ENCODE measurements at places on chromosomes 13 and 19. TPM values are rescaled to one million over a fixed set of nuclear protein-coding genes. Genes with fewer than 3 reads are reported as not detected.

GRCh38 chr13:87656306-87656705, 14.9 kb upstream of the SLITRK5 start:
- no peak for DNase-seq

GRCh38 chr13:64510747-64511146, 2719.4 kb downstream of the PCDH9 start:
- DNase-seq: no peak

DNA sequence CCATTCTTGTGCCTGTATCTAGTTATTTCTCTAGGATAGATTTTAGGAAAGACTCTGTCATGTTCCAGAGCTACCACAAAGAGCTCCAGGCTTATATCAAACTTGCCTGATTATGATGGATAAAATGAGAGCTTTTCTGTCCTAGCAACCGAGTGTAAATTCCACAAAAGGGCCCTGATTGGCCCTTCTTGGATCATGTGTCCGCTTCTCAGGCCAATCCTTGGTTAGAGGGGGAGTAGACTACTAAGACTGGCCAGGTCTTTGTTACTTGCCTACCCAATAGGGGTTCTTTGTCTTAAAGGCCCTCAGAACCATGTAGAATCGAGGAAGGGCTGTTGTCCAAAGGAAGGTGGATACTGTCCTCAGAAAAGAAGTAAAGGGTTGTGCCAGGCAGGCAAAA, 2.4 kb downstream of the DHX34 start:
- DNase-seq: no peak

GRCh38 chr19:33580026-33580644, 41.6 kb upstream of the CHST8 start:
- no peak for DNase-seq

DNA sequence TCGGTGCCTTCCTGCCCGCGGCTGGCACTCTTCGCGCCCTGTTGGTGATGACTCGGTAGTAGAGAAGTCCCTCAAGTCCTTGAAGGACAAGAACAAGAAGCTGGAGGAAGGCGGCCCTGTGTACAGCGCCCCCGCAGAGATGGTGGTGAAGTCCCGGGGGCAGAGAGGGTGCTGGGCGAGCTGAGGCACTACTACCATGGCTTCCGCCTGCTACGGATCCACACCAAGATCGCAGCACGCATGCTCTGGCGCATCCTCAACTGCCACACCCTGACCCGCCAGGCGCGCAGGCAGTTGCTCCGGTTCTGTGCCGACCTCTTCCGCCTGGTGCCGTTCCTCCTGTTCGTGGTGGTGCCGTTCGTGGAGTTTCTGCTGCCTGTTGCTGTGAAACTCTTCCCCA, 11.1 kb downstream of the ZSCAN1 start:
- no peak for DNase-seq

DNA sequence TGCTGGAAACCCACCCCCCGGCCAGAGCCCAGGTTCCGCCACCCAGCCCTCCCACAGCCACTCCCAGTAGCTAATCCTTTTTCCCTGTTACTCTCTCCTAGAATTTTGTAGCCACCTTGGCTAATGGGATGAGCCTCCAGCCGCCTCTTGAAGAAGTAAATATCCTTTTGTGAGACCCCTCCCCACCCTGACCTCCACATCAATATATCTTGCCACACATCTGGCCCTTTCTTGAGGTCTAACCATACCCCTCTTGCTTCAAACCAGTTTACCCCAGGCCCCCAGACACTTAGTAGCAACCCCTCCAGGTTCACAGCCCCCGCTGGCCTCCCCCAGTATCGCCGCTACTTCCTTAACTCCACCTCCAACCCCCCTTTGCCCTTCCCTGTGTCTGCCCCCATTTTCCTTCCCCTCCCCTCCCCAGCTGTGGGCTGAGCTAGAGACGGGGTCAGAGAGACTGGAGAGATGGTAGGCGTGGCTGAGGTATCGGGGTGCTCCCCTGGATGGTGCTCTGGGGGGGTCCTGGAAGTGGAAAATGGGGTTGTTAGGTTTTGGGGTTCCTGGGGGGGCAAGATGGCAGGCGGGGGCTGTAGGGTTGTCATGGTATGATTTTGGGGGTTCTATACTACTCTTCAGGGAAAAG, 2.8 kb downstream of the PRMT1 start:
- DNase-seq: no peak

- DNase-seq: no peak
Observed at GRCh38 chr13:107865643-107866031, 349.7 kb downstream of the LIG4 start.

DNA sequence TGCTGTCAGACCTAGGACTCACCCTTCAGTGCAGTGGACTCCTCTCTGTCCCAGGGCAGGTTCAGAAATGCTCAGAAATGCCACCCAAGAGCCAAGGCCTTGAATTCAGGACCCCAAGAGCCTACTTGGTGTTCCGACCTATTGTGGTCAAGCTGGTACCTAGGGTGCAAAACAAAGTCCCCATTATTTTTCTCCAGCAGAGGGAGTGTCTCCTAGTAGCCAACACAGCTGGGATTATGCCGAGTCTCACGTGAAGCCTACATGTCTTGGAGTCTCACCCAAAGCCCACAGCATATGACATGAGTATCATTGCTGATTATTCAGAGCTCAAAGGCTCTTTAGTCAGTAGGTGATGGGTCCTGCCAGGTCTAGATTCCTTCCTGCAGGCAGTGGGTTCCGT, 671.1 kb upstream of the SPRY2 start:
- DNase-seq: no peak

DNA sequence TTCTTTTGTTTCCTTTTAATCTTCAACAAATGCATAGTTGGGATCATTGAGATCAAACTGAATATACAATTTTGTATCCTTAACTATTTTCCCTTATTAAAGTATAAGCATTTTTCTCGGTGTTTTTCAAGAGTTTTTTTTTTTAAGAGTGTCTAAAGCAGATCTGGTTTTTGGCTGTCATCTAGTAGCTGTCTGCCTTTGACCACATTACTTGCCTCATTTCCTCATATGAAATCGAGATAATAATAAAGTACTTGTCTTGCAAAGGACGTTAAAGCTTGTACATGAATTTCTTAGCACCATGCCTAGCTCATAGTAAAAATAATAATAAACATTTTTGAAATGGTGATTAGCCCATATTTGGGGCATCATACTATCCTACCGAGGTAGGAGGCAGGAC, 121.2 kb downstream of the PDS5B start:
- no peak for DNase-seq

GRCh38 chr19:8575467-8575997, 1.7 kb downstream of the MYO1F start:
- DNase-seq: peak; percentile 62

- DNase-seq: no peak
Observed at GRCh38 chr13:113553511-113554332, 30.8 kb upstream of the TFDP1 start.

DNA sequence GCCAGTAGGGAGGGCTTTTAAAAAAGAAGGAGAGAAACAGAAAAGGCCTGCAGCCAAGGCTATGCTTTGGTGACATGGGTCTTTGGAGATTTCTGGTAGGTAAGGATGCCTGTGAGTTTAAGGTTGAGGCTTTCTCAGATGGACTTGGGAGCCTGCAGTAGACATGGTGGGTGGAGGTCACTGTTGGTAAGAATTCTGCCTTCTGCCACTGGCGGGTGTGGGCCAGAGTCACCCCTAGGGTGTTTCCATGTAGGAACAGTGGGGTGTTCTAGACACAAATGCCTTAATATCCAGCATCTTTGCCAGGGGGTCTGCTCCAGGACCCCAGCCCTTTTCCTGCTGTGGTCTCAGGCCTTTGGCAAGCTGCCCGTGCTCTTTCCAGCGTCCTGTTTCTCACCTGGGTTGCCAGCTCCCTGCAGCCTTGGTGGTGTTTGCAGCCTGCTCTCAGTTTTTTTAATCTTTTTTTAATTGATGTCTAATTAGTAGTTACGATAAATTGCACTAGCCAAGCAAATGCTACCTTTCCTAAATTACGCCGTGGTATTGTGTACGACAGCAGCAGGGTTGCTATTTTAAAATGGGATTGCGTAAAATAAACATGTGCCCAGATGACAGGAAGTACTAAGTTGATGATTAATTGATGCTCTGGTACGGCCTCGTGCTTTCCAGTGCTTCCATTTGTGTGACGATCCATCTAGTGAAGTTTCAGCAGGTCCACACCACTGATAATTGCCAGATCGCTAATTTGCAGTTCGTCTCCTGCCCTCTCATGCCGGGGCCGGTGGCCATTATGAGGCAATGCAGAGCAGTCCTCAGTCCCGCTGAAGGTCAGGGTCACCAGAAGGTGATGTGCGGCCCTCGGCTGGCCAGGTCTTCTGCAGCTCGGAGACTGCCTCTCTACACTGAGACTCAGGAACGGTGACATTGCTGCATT, 35.3 kb upstream of the NPAS1 start:
- no peak for DNase-seq

- no peak for DNase-seq
Observed at GRCh38 chr19:1227304-1228054, 10.3 kb downstream of the CBARP start.

DNA sequence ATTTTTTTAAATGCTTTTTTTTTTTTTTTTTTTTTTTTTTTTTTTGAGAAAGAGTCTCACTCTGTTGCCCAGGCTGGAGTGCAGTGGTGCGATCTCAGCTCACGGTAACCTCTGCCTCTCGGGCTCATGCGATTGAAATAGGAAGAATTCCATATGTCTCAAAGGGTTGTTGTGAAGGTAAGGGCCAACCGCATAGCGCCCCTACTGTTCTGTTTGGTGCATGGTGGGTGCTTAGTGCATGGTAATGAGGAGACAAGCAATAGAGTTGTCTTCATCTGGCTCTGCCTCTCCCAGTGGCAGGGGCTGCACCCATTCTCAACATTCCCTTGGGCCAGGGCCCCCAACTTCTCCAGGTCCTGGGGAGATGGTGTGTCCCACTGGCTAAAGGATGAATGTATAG, 68.7 kb downstream of the RASL11A start:
- DNase-seq: no peak

DNA sequence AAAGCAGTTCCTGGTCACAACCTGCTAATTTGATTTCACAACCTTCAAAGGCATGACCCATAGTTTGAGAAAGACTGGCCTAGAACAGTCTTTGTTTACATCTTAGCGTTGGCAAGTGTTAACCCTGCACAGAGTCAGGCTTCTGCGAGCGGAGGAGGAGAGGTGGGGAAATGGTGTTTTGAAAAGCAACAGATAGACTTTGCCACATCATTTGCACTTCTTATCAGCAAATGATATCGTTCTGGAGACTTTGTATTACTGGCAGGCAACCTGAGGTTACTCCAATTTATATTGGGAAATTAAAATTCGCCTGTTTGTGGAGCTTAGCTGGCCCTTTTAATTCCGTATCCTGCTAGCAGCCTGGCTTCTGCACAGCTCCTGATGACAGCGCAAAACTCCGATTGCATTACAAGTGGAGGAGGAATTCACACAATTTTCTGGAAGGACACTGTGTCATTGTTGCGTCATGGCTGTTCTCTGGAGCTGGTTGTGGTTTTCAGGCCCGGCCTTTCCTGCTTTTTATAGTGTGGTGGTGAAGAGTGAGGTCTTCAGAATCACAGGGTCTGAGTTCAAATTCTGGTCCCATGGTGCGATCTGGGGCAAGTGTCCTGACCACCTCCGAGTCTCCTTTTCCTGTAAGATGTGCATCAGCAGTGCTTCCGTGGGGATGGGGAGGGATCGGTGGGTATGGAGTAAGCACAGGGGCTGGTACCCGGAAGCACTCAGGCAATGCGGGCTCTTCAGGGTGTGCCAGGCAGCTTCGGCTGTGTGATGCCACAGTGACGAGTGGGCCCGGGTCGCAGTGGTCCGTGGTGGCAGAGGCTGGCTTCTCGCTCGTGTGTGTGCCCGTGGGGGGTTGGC, 49.1 kb upstream of the EHD2 start:
- DNase-seq: no peak

DNA sequence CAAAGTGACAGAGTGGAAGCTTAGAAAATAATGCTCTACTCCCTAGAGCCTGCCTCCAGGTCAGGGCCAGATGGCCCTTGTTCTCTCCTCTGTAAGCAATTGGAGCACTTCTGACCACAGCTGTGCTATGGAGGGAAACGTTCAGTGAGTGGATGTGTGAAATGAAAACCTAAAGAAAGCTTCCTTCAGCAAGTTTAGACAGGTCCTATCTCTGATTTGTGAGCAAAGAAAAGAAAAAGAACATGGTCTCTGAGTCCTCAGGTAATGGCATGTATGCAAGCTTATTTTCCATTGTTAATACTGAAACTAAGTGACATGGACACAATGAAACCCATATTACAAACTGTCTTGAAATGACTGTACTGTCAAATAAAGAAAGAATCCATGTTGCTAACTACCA, 1486.8 kb downstream of the EFNB2 start:
- DNase-seq: no peak

- DNase-seq: no peak
Observed at GRCh38 chr19:33794683-33795369, 1.8 kb upstream of the KCTD15 start.

GRCh38 chr13:98541701-98542203, 35.2 kb downstream of the STK24 start:
- no peak for DNase-seq

DNA sequence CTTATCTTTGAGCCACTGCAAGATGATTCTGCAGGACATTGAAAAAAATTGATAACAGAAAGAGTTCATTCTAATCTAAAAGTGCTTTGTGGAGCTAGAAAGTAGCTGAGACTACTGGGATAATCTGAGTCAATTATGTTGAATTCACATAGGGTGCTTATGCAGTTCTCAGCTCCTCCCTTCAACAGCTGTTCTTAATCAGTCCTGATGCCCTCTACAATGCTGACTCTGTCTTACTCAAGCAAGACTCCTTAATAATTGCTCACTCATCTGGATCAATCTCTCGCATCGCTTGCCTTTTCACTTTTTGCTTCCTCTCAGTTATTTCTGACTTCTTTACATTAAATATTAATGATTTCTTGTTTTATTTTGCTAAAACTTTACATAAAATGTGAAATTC, 182.1 kb downstream of the PCDH17 start:
- no peak for DNase-seq

DNA sequence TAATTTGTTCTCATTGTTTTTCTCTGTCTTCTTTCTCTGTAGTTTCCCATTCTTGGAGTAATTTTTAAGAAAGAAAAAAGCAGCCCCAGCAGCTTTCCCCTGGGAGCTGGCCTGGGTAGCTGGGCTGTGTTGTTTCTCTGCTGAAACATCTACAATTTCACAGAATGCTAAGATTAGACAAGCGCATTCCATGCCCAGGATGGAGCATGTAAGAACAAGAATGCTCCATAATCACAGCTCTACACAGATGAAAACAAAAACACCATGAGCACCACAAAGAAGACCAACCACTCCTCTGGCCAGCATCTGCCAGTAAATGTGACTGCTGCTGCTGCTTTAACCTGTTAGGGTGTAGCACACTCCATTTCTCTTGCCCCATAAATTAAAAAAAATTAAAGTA, 239.2 kb upstream of the SLITRK1 start:
- DNase-seq: no peak

TNFSF13B gene
- total RNA-seq: 1.3 TPM

ZNF284 gene
- total RNA-seq: 2.7 TPM

RUBCNL gene
- not detected for total RNA-seq

TMEM255B gene
- 0.57 TPM for total RNA-seq

Measured in CD8-positive, alpha-beta memory T cell (primary cell).